ENCODE measurements at places on chromosomes 1 and 21.

GRCh38 chr1:47853059-47853458, 144.1 kb downstream of the TRABD2B start:
- DNase-seq, result peak; percentile 72

GRCh38 chr1:48645883-48646282, 130.8 kb downstream of the BEND5 start:
- no peak for DNase-seq

DNA sequence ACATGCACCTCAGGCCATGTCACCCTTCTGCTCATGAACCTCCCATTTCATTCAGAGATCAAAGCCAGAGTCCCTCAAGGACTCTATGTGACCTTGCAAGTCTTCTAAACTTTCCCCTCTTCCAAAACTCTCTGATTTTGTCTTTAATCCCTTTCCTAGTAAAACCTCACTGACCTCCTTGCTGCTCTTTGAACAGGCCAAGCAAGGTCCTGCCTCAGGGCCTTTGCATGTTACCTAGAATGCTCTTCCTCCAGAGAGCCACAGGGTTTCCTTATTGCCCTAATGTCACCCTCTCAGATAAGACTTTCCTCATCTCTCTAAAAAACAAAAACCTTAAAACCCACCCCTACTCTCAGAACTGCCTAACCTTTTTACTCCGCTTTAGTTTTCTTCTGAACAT, 26.6 kb downstream of the IL23R start:
- no peak for DNase-seq

DNA sequence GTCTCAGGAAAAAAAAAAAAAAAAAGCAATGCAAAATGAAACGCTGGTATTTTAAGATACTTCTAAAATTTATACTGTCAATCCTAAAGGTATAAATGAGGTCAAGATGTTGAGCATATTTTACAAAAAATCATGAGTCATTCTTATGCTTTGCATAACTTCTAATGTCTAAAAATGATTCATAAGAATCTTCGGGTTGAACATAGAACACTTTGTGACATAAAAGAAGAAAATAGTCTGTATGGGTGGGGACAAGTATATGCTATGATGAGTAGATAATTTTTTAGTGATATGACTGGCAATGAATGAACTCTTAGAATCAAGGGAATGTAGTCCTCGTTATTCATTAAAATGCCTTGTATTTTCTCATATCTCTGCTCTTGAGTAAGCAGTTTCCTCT, 416.9 kb upstream of the USP24 start:
- DNase-seq, result no peak

DNA sequence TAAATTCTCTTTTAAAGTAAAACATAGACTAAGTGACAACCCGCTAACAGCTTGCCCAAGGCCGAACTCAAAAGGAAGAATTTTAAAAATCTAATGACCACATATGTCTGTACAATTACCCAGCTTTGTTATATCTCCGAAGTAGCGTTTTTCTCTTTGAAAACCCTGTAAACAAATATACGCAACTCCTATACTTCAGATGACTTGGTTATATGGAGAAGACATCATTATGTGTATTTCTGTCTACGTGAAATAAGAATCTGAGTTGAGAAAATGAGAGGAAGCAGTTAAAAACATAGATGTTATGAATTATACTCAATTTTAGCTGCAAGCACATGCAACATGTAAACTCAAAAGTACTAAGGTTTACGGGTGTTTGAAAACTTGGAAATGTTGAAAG, 2.0 kb downstream of the PBX1 start:
- DNase-seq, result no peak

DNA sequence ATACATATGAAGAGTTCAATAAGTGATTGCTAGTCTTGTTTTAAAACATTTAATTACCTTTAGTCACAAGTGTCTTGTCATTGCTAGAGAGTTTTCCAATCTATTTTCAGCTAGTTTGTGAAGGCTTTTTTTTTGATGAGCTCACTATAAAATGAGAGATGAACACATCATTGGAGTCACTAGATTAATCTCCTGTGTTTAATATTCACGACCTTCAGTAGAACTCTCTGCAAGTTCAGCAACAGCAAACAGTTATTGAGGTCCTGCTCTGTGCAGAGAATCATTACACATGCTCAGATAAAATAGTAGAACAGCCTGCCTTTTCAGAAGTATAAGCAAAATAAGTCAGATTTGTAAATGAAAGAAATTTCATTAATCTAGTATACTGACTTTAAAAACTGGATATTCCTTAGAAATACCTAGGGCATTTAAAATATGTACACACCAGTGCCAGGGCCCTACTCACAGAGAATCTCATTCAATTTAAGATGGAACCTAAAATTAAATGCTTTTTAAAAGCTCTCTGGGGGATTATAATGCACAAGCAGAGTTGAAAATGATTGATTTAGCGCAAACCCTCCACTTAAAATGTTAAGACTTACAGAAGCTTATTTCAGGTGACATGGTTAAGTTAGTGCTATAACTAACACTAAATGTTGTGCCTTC, 30.5 kb downstream of the KRTAP20-3 start:
- no peak for DNase-seq

Measured in mesenteric fat pad (tissue), 1 donor.